Cerebellar cortex (tissue), 1 donor: ENCODE measurements at places on chromosomes 1 and 21.
A peak's percentile ranks its signal among the peaks of the same experiment; 100 is the strongest.

- no peak for DNase-seq
Measured at GRCh38 chr1:160774886-160775719, 20.9 kb upstream of the LY9 start.

GRCh38 chr1:204408074-204408507 is 3.5 kb downstream of the PPP1R15B start:
- DNase-seq: peak; percentile 85

DNA sequence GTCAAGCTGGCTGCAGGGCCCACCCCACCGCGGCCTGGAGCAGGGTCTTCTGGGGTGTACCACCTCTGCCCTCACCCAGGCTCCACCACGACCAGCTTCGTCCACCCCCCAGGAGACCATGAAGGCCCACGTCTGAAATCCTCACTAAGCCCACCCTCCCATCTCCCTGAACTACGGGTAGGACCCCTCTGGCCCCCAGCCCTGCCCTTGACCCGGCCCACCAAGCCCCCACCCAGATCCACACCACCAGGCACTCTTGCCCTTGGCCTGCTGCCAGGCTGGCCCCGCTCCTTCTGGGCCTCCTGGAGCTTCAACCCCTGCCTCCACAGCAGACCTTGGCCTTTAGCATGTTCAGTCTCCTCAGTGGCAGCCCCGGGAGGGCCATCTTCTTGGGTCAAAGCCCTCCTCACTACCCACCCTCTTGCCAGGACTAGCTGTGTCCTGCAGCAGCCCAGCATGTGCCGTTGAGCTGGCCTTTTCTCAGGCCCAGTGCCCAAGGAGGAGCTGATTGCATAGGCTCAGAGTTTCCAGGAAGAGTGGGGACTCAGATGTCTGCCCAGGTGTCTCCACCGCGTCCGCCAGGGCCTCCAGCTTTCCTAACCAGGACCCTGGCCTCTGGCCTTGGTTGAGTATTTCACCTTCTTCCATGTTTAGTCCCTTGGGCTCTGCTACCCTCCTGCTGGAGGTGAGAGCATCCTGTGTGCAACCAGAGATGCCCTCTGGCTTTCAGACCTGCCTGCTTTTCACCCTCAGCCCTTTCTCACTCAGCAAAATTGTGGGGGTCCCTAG is 17.7 kb upstream of the SAMD11 start:
- DNase-seq: no peak

GRCh38 chr1:112298558-112298957 is 97.5 kb upstream of the CTTNBP2NL start:
- DNase-seq: peak; percentile 52

DNA sequence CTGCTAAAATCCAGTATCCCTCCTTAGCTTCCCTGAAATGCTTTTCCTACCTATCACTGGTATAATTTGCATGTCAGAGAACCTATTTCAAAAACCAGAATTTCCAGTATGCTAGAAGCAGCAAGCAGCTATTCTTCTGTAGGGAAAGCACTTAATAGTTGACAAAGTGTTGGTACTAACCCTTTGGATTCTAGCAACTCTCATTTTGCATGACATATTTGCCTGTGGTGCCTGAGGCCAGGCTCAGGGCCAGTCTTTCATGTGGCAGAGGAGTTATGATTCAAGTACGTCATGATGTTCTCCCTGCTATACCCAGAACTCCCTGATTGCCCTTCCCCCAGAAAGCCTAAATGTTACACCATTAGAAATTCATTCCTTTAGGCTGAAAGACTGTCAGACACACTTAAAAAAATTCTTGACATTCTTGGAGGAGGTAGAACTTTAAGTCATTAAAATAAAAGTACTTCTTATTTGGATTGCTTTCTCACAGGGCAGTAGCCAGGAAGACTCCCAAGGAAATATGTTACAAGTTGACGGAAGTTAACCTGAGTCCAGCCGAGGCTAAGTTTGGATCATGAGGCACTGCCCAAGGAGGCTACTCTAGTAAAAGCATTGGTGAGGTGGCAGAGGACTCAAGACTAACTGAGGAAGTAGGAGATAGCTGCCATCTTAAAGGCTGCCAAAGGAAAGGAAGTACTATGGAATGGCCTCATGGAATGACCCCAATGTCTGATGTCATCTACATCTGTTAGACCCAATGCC is 298.4 kb upstream of the SPAG17 start:
- DNase-seq: no peak

- no peak for DNase-seq
Measured at GRCh38 chr21:38691631-38692030, 114.1 kb upstream of the ETS2 start.
